NCI-H524 (cell line): ENCODE measurements at places on chromosomes 4 and X.

DNA sequence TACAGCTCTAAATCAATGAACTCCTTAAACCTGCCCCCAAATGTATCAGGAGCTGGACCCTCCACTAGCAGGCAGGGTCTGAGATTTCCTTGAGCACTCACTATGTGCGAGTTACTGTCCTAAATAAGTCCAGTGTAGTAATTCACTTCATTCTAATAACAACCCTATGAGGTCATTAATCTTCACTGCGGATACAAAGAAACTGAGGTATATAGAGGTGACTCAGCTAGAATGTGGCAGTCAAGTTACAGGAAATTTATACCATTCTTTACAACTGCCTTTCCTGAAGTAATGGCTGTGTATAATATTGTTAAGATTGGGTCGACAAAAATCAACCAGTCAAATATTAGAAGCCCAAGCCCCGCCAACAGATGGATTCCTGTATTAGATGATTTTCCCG lies 473.9 kb upstream of the FTHL17 start:
- DNase-seq, result no peak

DNA sequence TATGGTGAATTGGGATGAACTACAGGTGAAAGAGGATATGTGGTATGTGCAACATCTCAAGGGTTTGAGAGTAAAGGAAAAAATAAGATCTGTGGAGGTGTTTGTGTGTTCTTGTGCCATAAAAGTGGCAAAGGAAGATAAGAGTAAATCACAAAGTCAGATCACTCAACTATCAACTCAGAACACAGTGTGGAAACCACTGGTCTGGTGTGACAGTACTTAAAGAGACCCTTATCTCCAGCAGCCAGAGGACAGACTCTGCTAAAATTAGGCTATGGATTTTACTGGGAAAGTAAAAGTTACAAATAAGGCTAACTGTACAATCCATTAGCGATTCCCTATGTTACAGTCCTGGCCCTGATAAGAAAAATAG lies 54.0 kb upstream of the PRDM8 start:
- DNase-seq, result no peak

GRCh38 chr4:40053161-40053560 lies 3.5 kb upstream of the N4BP2 start:
- no peak for DNase-seq

GRCh38 chr4:36900446-36900987 lies 344.0 kb upstream of the NWD2 start:
- DNase-seq, result no peak
